ENCODE measurements at places on chromosomes 7 and 10.
A peak's percentile ranks its signal among the peaks of the same experiment; 100 is the strongest.

DNA sequence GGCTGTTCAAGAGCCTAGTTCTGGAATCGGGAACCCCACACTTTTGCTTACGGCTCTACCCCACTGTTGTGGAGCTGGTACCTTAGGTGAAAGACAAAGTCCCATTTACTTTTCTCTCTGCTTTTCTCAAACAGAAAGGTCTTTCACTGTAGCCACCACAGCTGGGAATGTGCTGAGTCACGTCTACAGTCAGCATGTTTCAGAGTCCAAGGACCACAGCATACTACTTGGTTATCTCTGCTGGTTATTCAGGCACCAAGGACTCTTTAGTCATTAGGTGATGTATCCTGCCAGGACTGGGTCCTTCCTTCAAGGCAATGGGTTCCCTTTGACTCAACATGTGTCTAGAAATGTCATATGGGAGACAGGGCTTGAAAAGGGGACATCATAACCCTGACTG is 266.8 kb upstream of the STEAP1 start:
- no peak overlapping the region for H3K4me3 ChIP-seq
- H3K4me1 ChIP-seq: no peaks in the 10 kb centered on the region
- no peaks in the 10 kb centered on the region for H3K36me3 ChIP-seq
- H3K27me3 ChIP-seq: no peaks in the 10 kb centered on the region
- no peak for DNase-seq

- no peaks in the 10 kb centered on the region for H3K27me3 ChIP-seq
- H3K27ac ChIP-seq: no peak overlapping the region
- no peak for DNase-seq
- 0 out of 2 replicates have a peak, but pooled peaks cover 2% of the 10 kb centered on the region for H3K36me3 ChIP-seq
These were observed 46.9 kb downstream of the GPAM start for GRCh38 chr10:112136486-112137153.

DNA sequence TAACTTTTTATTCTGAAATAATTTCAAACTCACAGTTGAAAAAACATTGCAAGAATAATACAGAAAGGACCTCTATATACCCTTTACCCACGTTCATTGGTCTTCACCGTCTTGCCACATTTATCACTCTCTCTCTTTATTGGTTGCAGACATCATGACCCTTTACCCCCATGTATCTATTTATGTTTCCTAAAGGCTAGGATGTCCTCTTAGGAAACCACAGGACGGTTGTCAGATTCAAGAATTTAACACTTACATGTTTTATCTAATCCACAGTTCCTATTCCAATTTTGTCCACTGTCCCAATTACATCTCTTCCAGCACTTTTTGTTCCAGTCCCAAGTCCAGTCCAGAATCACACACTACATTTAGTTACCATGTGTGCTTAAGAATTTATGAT is 67.6 kb upstream of the FGFR2 start:
- no peaks in the 10 kb centered on the region for H3K36me3 ChIP-seq
- peaks cover 2% of the 10 kb centered on the region for H3K4me1 ChIP-seq
- H3K4me3 ChIP-seq: no peak overlapping the region
- H3K27ac ChIP-seq: no peak overlapping the region
- DNase-seq: no peak

DNA sequence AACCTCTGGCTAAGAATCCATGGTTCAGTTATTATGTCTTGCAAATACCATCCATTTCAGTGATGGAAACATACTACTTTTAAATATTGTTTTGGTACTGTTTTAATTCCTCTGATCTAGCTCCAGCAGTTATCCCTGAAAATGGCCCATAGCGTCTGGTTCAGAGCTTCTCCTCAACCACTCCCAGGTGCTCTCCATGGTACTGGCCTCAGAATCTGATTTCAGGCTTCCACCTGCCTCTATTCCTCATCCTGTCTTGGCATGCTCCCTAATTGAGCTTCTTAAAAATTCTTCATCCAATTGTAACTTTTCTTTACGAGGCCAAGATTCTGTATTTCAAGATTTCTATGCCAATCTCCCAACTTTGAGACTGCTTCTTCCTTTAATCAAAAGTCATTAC is 236.3 kb downstream of the HTR7 start:
- H3K36me3 ChIP-seq: no peaks in the 10 kb centered on the region
- no peak overlapping the region for H3K4me3 ChIP-seq
- no peak overlapping the region for H3K27ac ChIP-seq

DNA sequence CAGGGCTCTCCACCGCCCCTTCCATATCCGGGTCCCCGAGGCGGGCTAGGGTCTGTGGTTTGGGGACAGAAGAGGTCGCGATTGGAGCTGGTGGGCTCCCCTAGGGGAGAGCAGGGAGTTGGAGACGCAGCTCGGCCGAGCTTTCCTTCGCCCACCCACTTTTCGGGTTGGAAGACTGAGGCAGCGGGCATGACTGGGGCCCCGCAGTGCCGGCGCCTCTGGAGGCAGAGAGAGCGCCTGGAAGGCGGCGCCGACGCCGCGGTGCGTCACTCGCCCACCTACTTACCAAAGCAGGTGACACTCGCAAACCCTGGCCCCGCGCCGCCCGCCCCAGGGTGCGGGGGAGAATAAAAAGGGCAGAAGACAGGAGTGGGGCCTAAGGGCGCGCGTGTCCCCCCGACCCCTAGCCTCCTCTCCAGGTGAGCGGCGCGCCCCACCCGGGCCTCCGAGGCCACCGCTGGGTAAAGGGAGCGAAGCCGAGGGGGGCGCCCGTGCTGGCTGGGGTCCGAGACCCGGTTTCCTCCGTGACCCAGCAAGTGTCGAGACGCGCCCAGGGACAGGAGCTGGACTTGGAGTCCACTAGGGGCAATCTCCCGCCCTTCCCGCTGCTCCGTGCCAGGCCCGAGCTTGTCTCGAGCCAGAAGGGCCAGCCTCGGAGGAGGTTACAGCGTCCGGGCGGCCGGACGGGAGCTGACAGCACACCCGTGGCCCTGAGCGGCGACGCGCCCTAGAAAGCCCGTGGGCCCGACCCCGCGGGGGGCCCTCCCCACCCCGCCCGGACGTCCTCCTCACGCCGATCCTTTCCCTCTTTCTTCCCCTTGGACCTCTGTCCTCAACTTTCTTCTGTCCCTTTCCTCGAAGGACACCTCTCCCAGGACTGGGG is 34.4 kb upstream of the GRID1 start:
- peaks cover 19% of the 10 kb centered on the region for H3K27me3 ChIP-seq
- peak overlapping the region; percentile 73 for H3K4me3 ChIP-seq
- H3K27ac ChIP-seq: no peak overlapping the region
- DNase-seq: no peak
- no peaks in the 10 kb centered on the region for H3K36me3 ChIP-seq
- H3K4me1 ChIP-seq: peaks cover 5% of the 10 kb centered on the region

GRCh38 chr7:34357068-34357467 is 300.9 kb upstream of the NPSR1 start:
- H3K36me3 ChIP-seq: no peaks in the 10 kb centered on the region
- peaks cover 22% of the 10 kb centered on the region for H3K27me3 ChIP-seq

DNA sequence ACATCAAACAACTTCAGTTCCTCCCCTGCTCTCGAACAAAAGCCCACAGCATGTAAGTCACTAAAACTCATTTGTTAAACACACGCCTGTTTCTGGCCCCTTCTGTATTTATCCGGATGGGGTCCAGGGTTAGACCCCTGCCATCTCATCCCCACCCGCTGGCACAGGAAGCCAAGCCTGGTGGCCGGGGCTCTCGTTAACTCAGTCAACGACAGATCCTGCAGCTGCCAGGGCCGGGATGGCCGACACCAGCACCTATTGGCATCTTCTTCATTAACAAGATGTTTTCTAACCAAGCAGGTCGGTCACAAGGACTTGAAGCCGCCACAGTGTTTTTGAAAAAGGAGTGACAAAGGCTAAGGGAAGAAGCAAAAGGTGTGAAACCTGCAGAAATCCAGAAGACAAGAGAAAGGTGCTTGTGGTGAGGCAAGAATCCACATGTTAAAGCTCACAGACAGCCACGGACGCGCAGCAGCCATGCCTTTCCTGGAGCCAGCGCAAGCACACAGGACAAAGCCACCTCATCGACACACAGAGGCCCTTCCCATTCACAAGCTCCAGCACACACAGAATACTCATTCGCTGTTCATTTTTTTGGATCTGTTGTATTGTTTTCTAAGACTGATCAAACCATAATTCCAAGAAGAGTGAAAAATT is 202.7 kb downstream of the DIP2C start:
- no peaks in the 10 kb centered on the region for H3K36me3 ChIP-seq
- no peaks in the 10 kb centered on the region for H3K27me3 ChIP-seq
- no peak overlapping the region for H3K4me3 ChIP-seq
- no peak for DNase-seq
- no peak overlapping the region for H3K27ac ChIP-seq
- peaks cover 4% of the 10 kb centered on the region for H3K4me1 ChIP-seq

DNA sequence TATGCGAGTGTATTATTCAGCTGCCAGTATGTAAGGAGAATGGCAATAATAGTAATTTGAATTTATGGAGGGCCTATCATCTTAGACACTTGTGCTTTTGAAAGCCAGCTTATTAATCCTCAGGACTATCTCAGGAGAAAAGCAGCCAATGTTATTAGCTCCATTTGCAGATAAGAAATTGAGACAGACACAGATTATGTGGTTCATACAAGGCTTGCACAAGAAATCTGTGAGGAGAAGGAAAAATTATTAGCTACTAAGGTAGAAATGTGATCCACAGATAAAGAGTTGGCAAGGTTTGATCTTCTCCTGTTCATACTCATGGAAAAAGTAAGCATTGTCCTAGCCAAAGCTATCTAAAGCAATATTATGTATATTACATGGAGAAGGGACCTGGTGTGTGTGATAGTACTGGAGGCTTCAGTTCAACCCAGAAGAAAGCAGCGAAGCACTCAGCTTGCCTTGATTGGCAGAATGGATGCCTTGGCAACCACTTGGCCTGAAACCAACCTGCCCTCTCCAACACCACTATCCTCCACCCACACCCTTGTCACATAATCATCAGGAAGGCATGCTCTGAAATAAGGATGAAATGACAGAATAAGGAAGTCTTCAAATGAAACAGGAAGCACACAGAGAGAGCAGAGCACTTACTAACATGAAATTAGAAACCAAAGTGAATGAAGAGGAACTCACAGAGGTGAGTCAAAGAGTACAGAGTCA is 18.0 kb downstream of the MACC1 start:
- H3K27me3 ChIP-seq: no peaks in the 10 kb centered on the region
- H3K27ac ChIP-seq: no peak overlapping the region
- DNase-seq: no peak
- no peak overlapping the region for H3K4me3 ChIP-seq
- H3K36me3 ChIP-seq: no peaks in the 10 kb centered on the region

DNA sequence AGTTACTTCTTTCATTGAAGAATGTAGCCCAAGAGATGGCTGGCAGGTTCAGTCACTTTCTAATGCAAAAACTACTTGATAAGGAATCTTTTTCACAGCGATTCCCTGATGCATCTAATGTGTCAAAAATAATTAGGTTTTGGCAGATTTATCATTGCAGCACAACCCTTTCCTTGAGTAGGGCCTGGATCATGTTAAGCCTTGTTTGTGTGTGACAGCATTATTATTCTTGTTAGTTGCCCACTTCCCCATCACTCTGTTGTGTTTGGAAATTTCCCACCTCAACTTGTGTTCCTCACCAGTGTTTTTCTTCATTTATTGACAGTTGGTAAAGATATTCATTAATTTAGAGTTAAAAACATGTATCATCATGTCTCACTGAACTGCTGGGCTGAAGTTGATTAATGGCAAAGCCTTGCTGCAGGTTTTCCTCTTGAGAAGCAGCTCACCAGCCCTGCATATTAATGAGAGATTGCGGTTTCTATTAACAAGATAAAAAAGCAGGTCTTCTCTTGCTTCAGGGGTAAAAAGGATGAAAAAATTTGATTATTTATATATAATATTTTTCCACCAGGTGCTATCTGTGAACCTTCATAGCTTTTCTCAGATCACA is 233.3 kb upstream of the MDFIC start:
- H3K36me3 ChIP-seq: no peaks in the 10 kb centered on the region
- no peak for DNase-seq
- no peak overlapping the region for H3K27ac ChIP-seq
- no peak overlapping the region for H3K4me3 ChIP-seq
- H3K27me3 ChIP-seq: no peaks in the 10 kb centered on the region

DNA sequence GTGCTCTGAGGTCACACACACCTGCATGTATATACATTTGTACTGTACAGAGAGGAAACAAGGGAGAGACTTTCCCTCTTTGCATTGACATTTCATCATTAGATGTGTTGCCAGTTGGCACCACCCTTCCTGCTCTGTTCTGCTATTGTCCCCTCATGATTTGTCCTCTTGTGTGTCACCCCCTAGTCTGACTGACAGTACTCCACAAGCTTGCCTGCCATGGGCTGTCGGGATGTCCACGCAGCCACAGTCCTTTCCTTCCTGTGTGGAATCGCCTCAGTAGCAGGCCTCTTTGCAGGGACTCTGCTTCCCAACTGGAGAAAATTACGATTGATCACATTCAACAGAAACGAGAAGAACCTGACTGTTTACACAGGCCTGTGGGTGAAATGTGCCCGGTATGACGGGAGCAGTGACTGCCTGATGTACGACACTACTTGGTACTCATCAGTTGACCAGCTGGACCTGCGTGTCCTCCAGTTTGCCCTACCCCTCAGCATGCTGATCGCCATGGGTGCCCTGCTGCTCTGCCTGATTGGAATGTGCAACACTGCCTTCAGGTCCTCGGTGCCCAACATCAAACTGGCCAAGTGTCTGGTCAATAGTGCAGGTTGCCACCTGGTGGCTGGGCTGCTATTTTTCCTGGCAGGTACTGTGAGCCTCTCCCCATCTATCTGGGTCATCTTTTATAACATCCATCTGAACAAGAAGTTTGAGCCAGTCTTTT is 9.4 kb downstream of the CLDN12 start:
- H3K4me3 ChIP-seq: no peak overlapping the region
- H3K4me1 ChIP-seq: no peaks in the 10 kb centered on the region
- peak; percentile 18 for DNase-seq
- H3K27me3 ChIP-seq: no peaks in the 10 kb centered on the region

DNA sequence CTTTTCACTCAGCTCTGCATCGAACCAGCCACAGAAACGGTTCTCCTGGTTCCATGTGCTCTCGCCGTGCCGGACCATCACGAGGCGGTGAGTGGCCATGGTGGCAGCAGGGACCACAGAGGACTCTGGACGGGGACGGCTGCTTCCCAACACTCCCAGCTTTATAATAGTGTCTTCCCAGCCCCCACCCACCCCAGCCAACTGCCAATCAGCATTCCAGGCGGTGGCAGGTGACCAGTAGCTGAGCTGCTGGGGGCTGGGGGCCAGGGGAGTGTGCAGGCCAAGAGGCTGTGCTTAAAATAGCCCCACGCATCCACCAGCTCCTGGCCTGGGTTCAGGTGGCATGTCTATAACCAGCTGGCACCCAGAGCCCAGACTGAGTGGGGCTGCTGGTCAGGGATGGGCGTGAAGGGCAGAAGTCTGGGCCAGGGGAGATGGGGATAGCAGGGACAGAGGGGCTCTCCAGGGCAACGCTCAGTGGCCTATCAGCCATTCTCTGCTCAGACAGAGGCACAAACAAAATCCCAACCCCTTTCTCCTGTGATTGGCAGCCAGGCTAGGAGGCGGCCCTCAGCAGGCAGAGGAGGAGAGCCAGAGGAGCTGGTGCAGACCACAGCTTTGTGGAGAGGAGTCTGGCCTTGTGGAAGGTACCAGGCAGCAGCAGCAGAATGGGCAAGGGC is at the start of gene PGAM2:
Gene PGAM2, minus strand, starts transcription at position 137 of the 680 bp plus-strand sequence. Its CDS starts 38 bp downstream, at position 99.
- H3K36me3 ChIP-seq: peaks cover 5% of the 10 kb centered on the region
- H3K4me1 ChIP-seq: peaks cover 16% of the 10 kb centered on the region
- H3K27me3 ChIP-seq: no peaks in the 10 kb centered on the region
- H3K4me3 ChIP-seq: no peak within 1 kb of the TSS
- H3K27ac ChIP-seq: no peak within 1 kb of the TSS
- no peak for DNase-seq

Data from iPS DF 6.9 (cell line).